Activated T-helper 17 cell treated with anti-CD3 and anti-CD28 coated beads, Interleukin-2, amount 50 U/mL, for 72 hours (primary cell): ENCODE measurements at places on chromosomes 13 and 19. TPM values are rescaled to one million over a fixed set of nuclear protein-coding genes. Genes with fewer than 3 reads are reported as not detected.
A peak's percentile ranks its signal among the peaks of the same experiment; 100 is the strongest.

The BRME1 gene
- 12.5 TPM for total RNA-seq

The FDX2 gene
- 20.1 TPM for total RNA-seq

The ZFP82 gene
- 7.4 TPM for total RNA-seq

The SLC25A23 gene
- 7.8 TPM for total RNA-seq

The ZNF571 gene
- total RNA-seq: 3.3 TPM

GRCh38 chr13:30093236-30093635, 214.1 kb downstream of the KATNAL1 start:
- ATAC-seq: no peak

- ATAC-seq: no peak
Measured at GRCh38 chr13:110046811-110047210, 260.1 kb downstream of the COL4A1 start.

- no peak for ATAC-seq
Measured at GRCh38 chr13:94079876-94080275, 399.6 kb downstream of the DCT start.

DNA sequence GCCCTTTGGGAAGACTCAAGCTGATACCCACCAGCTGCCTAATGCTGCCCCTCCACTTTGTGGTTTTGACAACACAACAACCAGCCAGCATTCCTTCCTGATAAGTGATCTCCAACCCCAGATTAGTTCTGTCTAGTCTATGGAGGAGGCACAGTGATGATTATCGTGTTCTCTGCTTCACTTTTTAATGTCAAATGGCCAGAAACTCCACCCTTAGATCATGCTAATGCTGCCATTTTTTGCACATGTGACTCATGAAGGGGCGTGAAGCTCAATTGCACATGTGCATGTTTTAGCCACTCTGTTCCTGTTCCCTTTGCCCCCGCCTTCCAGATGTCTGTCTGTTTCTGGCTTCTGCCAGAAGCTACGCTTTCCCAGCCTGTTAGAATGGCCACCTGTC, 199.8 kb downstream of the COG6 start:
- ATAC-seq: no peak

DNA sequence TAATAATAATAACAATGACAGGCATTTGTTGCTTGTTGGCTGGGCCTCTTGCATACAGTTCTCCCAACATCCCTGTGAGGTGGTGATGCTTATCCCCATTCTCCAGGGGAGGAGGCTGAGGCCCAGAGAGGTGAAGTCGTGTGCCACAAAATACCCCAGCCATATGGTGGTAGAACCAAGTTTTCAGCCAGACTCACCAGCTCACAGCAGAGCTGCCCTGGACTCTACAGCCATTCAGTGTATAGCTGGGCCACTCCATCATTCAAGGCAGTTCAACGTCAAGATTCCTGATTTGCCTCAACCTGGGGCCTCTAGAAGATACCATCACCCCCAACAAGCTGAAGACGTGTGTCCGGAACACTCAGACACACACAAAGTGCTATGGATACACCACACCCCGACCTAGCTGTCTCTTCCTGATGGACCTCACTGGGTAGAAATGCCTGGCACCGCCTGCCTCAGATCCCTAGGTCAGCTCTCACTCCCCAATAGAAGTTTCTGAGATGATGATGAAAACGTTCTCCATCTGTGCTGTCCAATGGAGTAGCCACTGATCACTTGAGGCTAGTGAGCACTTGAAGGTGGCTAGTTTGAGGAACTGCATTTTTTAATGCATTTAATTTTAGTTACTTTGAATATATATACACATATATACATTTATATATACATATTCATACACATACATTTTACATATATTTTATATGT, 4.3 kb upstream of the CEACAM19 start:
- ATAC-seq: peak; percentile 28

DNA sequence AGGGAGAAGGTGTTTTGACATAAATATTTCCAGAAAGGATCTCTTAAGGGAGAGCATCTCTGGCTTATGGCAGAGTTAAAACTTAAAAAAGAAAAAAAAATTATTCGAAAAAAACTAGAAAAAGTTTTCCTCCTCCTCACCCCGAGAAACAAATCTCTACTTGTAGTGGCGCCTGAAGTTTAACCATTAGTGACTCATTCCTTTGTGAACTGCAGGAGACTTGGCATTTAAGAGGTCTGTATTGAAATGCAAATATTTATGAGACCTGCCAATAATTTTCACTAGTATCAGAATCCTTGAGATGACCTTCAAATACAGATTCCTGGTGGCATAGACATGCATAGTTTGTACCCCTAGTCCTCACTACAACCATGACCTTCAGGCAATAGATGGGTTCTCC, 64.9 kb upstream of the MED4 start:
- ATAC-seq: no peak

- peak; percentile 28 for ATAC-seq
Measured at GRCh38 chr19:44668985-44669764, 2.1 kb upstream of the CEACAM19 start.

GRCh38 chr13:84430015-84430414, 547.7 kb upstream of the SLITRK1 start:
- no peak for ATAC-seq

- no peak for ATAC-seq
Measured at GRCh38 chr19:40804783-40805242, 5.8 kb downstream of the EGLN2 start.

- ATAC-seq: no peak
Measured at GRCh38 chr13:98105929-98106336, 37.0 kb upstream of the FARP1 start.

DNA sequence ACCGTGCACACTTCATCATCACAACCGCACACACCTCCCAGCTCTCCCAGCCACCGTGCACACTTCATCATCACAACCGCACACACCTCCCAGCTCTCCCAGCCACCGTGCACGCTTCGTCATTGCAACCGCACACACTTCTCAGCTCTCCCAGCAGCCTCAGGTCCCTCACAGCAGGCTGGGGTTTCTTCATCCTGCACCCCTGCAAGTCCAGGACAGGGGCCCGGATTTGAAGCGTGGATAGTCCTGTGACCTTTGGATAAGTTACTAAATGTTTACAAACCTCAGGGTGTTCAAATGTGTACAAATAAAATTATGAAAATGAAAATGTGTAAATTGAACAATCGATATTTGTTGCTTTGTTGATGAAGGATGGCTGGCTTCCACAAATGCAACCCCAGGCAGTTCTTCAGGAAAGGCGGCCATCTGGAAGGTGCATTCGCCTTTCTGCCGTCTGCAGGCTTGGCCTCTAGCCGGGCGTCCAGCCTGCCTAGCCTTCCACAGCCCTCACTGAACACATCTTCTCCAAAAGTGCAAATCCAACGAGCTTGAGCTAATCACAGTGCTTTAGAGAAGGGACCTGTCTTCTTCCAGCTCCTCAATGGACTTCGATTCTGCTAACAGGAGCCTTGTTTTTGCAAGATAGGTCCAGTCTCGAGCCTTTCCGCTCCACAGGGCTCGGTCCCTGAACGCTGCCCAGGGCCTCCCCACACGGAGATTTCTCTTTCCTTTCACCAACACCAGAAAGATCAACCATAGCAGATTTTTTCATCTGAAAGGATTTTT, 74.2 kb downstream of the SPACA7 start:
- ATAC-seq: no peak

DNA sequence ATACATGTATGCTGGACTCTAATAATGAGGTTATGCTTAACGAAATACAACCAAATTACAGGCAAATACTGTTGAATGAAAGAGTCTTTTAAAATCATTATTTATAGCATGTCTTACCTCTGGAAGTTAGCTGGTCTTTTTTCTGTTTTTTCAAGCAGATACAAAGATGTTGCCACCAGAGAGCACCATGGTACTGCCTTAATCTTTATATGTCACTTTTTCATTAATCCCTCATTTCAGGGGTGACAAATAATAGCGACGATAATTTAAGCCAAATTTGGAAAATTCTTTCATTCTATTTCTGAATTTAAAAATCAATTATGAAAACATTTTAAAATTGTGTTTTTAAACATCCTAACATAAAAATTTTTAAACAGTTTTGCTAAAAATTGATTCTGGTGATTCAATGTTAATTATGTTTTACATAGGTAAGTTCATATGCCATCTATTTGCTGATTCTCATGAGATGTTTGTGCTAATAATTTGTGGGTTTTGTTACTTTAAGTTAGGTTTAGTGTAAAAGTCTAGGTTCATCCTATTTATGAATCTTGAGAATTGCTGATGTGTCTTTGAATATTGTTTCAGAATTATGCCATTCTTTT, 379.3 kb upstream of the SGCG start:
- ATAC-seq: no peak

GRCh38 chr19:18999896-19000620, 33.3 kb downstream of the SUGP2 start:
- no peak for ATAC-seq

DNA sequence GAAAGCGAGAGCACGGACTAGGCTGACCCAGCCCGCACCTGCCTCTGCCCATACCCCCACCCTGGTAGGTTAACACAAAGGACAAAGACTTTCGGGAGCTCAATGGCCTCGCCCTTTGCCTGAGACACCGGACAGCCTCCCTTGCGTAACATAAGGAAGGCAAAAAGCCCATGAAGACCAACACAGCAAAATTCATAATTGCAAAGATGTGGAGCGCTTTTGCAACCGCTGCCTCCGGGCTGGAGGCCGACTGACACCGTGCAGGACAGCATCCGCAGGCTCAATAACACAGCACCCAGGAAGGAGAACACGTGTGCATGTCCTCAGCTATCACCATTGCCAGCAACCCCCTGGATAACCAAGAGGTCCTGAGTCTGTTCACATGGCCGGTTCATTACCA, 15.4 kb downstream of the LILRA1 start:
- ATAC-seq: no peak

- ATAC-seq: no peak
Measured at GRCh38 chr19:4414144-4414799, 11.8 kb downstream of the CHAF1A start.

DNA sequence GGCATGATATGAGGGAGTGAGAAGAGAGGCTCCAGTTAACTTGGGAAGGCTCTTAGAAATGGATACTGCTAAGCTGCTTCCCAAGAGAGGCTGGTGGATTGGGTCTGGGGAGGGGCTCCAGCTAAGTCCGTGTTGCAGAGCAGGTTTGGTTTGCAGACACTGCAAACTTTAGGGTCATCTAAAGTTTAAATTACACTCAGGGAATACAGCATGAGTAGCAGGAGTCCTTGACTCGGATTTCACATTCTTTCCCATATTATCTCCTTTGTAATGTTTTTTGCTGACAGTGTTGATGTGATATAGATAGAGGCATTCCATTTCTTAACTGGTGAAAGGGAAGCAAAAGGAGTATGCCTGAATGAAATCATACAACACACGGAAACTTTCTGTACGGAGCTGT, 31.9 kb downstream of the SGCG start:
- ATAC-seq: no peak

- ATAC-seq: no peak
Measured at GRCh38 chr13:40440990-40441820, 225.2 kb downstream of the FOXO1 start.

DNA sequence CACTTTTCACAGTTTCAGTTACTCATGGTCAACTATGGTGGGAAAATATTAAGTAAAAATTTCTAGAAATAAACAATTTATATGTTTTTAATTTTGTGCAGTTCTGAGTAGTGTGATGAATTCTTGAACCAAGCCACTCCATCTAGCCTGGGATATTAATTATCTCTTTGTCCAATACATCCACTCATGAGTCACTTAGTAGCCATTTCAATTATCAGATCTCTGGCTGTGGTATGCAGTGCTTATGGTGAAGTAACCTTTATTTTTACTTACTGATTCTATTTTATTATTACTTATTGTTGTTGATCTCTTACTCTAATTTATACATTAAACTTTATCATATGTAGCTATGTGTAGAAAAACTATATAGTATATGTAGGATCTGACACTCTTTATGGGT, 128.9 kb upstream of the KLHL1 start:
- ATAC-seq: no peak

- ATAC-seq: peak; percentile 65
Measured at GRCh38 chr13:30796132-30796572, 60.8 kb downstream of the ALOX5AP start.

DNA sequence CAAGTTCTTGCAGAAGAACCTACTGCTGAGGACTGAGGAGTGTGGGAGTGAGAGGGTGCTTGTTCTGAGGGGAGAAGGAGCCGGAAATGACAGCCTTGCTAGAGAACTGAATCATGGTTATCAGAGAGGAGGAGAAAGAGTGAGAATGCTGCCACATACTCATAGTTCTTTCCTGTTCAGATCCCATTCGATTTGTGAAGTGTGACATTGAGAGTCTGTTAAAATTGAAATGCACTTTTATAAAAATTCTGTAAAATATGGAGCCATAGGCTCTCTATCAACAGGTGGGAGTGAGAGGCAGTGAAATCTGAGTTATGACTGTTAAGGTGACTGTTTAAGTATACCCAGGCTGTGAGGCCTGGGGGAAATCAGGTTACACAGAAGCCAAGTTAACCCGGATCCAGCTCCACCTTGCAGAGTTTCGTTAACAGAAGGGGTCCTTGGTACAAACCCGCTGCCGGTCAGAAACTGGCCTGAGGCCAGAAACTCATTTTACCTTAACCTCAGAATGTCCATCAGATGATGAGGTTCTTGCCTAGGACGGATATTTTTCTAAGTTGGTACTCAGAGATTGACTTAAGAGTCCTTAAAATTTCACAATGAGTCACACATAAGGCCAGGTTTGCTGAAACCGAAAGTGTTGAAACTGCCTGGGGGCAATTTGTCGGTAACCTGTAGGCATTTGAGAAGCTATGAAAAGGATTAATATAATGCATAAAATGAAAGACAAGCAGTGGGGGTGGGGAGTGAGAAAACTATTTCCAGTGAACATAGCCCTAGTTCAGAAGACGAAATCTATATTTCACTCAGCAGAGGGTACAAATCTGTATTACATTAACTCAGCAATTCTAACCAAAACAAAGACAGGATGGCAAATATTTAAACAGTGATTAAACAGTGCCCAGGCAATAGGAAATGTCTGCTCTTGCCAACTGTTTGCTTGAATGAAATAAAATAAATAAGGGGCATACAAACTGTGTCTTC, 350.5 kb downstream of the KCNRG start:
- peak; percentile 66 for ATAC-seq

DNA sequence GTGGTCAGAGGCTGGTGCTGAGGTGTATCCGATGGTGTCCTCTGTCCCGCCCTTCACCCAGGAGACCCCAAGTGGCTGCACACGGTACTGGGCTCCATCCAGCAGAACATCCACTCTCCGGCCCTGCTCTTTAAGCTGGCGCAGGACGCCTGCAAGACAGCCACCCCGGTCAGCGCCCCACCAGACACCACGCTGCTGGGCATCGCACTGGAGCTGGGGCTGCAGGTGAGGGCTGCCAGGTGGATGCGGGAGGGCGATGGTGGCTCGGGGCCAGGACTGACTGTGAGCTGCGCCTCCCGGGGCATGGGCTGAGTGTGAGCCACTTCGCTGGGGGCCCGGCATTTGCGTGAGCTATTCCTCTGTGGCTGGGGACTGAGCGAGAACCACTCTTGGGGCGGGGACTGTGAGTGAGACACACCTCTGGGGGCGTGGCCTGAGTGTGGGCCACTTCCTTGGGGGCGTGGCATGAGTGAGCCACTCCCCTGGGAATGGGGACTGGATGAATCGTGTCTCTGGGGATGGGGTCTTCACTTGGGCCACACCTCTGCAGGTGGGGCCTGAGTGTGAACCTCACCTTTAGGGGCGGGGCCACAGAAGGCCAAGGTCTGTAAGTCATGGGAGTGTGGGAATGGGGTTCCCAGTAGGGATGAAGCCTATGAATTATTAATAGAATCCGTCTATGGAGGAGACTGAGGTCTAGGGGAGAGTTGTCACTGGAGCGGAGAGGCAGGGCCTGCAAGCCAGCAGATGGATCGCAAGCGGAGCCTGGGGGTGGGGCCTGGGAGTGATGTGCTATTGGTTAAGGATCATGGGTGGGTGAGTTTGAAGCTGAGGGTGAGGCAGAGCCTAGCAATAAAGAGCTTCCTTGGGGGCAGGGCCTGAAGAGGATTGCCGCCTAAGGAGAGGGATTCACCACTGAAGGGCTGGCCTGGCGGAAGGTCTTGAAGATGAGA, 30.5 kb downstream of the ZSWIM4 start:
- ATAC-seq: peak; percentile 49
